ENCODE measurements at places on chromosomes 12 and 14. TPM values are rescaled to one million over a fixed set of nuclear protein-coding genes. Genes with fewer than 3 reads are reported as not detected.

GRCh38 chr12:85329913-85330312 is 49.9 kb downstream of the ALX1 start:
- DNase-seq = no peak
- H3K36me3 ChIP-seq = no peaks in the 10 kb centered on the region
- no peak overlapping the region for H3K27ac ChIP-seq

DNA sequence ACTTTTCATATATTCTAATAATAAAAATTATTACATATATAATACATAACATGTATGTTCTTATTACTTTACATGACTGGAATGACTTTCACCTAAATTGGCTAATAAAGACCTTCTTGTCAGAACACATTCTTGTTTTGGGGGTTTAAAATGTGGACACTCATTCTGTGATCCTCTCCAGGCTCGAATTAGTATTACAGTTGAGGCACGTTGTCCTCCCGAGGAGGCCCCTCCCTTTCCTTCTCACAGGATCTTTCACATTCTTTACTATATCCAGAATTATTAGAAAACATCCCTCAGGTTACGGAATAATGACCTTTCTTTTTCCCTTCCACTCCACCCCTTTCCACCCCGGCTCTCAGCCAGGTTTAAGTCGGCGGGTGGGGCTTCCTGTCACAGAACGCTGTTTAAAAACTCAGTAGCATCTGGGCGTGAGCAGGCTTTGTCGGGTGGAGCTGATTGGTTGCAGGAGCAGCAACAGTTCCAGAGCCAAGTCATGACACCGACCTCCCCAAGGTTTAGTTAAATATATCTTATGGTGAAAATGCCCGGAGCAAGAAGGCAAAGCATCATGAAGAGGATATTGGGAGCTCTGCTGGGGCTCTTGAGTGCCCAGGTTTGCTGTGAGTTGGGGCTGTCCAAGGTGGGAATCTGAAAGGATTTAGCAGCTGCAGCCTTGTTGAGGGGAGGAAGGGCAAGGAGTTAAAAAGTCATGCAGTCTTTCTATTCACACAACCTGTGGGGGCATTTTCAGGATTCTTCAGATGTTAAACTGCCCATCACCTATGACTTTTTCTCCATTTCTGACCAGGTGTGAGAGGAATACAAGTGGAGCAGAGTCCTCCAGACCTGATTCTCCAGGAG is 396.7 kb upstream of the OR4E1 start:
- no peak overlapping the region for H3K27ac ChIP-seq
- H3K27me3 ChIP-seq = no peaks in the 10 kb centered on the region
- no peaks in the 10 kb centered on the region for H3K36me3 ChIP-seq
- no peaks in the 10 kb centered on the region for H3K4me1 ChIP-seq
- DNase-seq = peak; percentile 12
- no peak overlapping the region for H3K4me3 ChIP-seq

- H3K27ac ChIP-seq = no peak overlapping the region
- no peak for DNase-seq
- no peak overlapping the region for H3K4me3 ChIP-seq
- H3K4me1 ChIP-seq = no peaks in the 10 kb centered on the region
- no peaks in the 10 kb centered on the region for H3K36me3 ChIP-seq
- H3K27me3 ChIP-seq = no peaks in the 10 kb centered on the region
Observed at GRCh38 chr14:35146711-35147149, 24.4 kb downstream of the PRORP start.

CTSG gene
- total RNA-seq = not detected

Data from body of pancreas (tissue), 4 donors.